ENCODE measurements at places on chromosomes 12 and 14. TPM values are rescaled to one million over a fixed set of nuclear protein-coding genes. Genes with fewer than 3 reads are reported as not detected.

Gene NPAS3
- total RNA-seq, result 1.2 TPM

Gene RPL10L
- total RNA-seq, result not detected

Gene MMP14
- 213 TPM for total RNA-seq

Gene DGLUCY
- 28.6 TPM for total RNA-seq

Gene ESR2
- 0.52 TPM for total RNA-seq

Gene TOMM20L
- total RNA-seq, result not detected

Gene AQP2
- total RNA-seq, result not detected

Gene AMHR2
- total RNA-seq, result 13.9 TPM

Gene DAO
- total RNA-seq, result not detected

Gene BAZ2A
- 137 TPM for total RNA-seq

Gene SYT10
- 3.7 TPM for total RNA-seq

Gene GPR137C
- 7.9 TPM for total RNA-seq

Gene YBX3
- 251 TPM for total RNA-seq

Gene KRT85
- total RNA-seq, result not detected
